HFF-Myc (cell line): ENCODE measurements at places on chromosomes 1 and 21.

- DNase-seq: no peak
These were observed 1347.2 kb upstream of the B3GALT2 start for GRCh38 chr1:194533641-194534040.

- no peak for DNase-seq
These were observed 206.6 kb upstream of the GRIK3 start for GRCh38 chr1:37240897-37241296.

- DNase-seq: no peak
These were observed 57.0 kb upstream of the TARBP1 start for GRCh38 chr1:234535763-234536515.

- peak; percentile 91 for DNase-seq
These were observed at the start of the genes MORN1 and RER1 for GRCh38 chr1:2391041-2391930. Gene MORN1 (minus strand): TSS chr1:2391554. CDS start chr1:2391533, 21 bp downstream. Gene RER1 (plus strand): TSS chr1:2391841. CDS start chr1:2395791, 3,950 bp downstream.

GRCh38 chr1:201371792-201372191, 5.7 kb downstream of the TNNT2 start:
- no peak for DNase-seq

DNA sequence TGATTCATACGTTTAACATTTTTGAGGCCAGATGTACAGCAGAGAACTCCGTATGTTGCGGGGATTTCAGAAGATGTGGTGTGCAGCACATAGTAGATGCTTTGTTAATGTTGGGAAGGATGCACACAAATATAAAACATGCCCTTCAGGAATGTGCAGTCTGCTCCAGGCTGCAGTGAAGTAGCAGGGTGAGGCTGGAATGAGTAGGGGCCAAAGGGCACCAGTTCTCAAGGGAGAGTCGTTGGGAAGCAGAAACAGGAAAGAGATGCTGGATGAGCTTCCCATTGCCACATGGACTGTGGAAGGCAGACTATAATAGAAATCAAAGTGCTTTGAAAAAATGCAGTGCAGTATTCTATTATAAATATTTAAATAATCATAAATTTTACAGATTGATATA, 126.9 kb downstream of the NOS1AP start:
- no peak for DNase-seq

DNA sequence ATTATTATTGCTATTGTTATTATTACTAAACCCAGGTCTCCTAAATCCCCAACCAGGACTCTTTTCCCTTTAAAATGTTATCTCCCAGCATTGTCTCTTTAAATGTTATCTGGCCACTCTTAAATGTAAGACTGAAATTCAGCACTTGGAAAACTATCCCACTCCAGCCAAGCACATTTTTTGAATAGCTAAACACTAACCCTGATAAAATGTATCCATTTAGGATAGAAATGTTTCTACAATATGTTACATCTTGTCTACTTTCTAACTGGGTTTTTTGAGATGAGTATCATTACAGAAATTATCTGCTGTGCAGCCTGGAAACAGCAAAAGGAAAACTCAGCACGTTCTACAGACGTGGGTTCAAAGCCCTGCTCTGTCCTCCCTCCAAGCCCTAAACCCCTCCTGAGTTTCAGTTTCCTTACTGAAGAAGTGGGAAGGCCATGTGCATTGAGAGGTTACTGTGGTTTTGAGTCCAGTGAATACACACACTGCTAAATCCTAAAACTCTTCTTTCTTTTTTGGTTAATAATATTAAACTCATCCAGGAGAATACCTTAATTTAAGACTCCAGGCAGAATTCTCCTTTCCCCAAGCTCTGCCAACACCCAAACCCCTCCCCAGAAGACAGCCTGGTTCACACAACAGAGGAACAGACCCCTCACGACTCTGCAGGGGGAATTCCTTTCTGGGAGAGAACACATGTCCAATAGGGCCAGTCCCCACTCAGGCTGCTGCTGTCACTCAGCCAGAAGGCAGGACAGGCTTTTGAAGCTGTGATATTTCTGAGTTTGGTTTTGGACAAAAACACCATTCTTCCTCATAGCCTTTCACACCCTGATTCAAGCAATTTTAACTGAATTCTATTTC, 41.9 kb downstream of the HIVEP3 start:
- DNase-seq: no peak

DNA sequence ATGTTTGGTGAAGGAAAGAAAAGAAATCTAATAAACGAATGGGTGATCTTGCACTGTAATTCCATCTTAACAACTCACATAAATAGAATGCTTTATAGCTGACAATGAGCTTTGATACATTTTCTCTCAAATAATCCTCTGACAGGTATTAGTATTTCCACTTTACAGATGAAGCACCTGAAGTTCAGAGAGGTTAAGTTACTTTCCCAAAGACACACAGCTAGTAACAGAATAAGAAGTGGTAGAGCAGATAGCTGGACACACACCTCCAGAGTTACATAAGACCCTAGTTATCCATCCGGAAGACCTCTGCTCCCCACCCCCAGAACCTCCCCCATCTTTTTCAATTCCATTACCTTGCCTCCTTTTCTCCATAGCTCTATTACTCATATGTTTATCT, 213.3 kb upstream of the ZC3H12A start:
- DNase-seq: no peak

GRCh38 chr1:203112475-203112874, 15.1 kb upstream of the ADORA1 start:
- DNase-seq: no peak
